B cell (primary cell): ENCODE measurements at places on chromosomes 6 and 20. TPM values are rescaled to one million over a fixed set of nuclear protein-coding genes. Genes with fewer than 3 reads are reported as not detected.

- peak; percentile 64 for DNase-seq
Observed at GRCh38 chr6:139369568-139370282, 4.7 kb downstream of the CITED2 start.

TTLL9 gene
- total RNA-seq = 0.74 and 1.2 TPM in 2 replicates

RTF2 gene
- total RNA-seq = 71.1 and 78.4 TPM in 2 replicates

- DNase-seq = no peak
Observed at GRCh38 chr6:7846966-7847818, 63.4 kb downstream of the TXNDC5 start.

GRCh38 chr6:149270616-149271015, 46.9 kb upstream of the TAB2 start:
- DNase-seq = no peak

GRCh38 chr6:17392978-17393891, at the start of gene CAP2:
CAP2 (plus strand) TSS chr6:17393595; CDS start chr6:17421556, 27,961 bp downstream.
- no peak for DNase-seq

GRCh38 chr6:149032599-149033405, 284.7 kb upstream of the TAB2 start:
- peak; percentile 26 for DNase-seq

DNA sequence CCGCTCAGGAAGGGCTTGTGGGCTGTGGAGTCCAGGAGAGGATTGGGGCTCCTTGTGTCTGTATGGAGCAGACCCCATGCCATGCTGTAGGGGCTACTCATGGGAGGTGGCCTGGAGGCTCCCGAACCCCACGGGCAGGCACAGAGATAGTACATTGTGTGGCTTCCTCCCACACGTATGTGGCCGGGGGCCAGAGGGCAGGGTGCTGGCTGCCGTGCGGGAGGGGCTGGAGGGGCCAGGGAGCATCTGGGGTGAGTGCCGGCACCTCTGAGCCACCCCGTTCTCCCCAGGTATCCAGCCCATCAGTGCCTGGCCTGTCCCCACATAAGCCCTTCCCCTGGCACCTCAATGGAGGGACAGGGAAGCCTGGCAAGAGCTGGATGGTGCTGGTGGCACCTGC, 7.6 kb downstream of the RBBP8NL start:
- DNase-seq = no peak

GRCh38 chr20:62576815-62577489, 65.4 kb upstream of the SLCO4A1 start:
- no peak for DNase-seq

DNA sequence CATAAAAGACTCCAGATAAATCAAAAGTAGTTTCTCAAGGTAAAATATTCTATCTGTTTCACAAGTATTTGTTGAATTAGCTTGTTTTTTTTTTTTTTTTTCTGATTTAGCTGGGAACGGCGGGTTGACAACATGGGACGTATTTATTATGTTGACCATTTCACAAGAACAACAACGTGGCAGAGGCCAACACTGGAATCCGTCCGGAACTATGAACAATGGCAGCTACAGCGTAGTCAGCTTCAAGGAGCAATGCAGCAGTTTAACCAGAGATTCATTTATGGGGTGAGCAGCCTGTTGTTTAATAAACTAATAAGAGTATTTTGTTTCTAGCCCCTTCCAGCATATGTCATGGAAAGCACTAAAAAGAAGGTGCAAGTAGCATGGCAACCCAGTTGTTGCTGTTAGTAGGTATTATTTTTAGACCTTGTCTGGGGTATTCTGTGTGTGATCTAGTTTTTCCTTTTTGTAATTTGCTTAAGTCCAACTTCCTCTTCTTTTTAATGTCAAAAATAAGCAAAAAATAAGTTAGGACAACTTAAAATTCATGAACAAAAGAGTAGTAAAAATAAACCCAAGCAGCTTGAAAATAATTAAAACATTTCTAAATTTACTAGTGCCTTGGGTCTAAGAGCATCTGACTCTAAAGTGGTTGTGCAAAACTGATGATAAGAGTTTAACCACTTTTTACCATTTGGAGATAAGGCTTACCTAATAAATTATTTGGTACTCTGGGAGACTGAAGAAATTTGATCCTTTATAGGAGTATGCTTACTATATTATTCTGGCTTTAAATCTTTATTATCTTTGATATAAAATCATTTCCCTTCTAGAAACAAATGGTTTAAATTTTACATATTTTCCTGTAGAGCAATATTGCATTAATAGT, 70.8 kb upstream of the DYNLRB1 start:
- no peak for DNase-seq

DNA sequence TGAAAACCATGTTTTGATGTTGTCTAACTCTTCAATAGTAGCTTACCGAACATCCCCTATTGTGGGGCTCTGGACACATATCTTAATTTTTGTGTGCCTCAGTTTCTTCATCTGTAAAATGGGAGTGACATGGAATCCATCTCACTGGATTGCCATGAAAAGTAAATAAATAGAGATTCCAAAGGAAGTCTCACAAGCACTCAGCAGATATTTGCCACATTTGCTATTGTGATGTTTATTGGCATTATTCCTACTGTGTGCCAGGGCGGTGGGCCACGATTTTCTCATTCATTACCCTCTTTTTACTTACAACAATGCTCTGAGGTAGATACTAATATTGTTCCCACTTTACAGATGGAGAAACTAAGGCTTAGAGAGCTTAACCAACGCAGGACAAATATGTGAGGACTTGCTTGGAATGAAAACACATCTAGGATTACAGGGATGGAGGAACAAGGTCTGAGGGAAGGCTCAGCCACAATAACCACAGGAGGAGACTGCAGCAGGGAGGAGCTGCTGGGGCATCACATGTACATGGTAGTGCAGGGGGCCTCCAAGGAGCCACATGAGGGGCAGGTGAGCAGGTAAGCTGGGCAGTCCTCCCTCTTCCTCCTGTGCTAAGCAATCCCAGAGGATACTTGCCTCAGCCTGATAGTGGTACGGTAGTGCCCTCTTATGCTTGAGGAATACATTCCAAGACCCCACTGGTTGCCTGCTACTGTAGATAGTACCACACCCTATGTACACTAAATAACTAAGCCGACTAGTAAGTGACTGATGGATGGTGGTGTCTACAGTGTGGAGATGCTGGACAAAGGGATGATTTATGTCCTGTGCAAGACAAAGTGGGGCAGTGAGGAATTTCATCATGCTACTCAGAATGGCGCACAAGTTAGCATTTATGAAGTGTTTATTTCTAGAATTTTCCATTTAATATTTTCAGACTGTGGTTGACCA, 176.9 kb downstream of the FOXA2 start:
- no peak for DNase-seq

ZSCAN16 gene
- 15.4 and 15.8 TPM in 2 replicates for total RNA-seq

- no peak for DNase-seq
Observed at GRCh38 chr6:159249128-159249527, 79.9 kb downstream of the FNDC1 start.
